ENCODE measurements at places on chromosomes 5 and 9. TPM values are rescaled to one million over a fixed set of nuclear protein-coding genes. Genes with fewer than 3 reads are reported as not detected.

DNA sequence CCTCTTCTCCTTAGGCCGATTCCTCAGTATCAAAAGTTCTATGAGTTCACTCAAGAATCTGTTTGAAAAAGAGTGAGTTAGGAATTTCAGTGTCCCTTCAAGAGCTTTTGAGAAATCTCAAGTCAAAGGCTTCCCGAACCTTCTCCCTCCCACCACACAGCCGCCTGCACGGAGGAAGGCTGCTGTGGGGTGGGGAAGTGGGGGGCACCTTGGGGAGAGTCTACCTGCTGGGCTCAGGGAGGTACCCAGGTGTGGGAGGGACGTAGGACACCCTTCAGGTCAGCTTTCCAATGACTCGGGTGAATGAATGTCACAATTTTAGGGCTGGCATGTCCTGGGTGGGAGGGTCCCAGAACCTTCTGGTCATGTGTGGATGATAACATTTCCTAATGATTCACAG is 17.5 kb downstream of the CXCL14 start:
- no peak for DNase-seq

DNA sequence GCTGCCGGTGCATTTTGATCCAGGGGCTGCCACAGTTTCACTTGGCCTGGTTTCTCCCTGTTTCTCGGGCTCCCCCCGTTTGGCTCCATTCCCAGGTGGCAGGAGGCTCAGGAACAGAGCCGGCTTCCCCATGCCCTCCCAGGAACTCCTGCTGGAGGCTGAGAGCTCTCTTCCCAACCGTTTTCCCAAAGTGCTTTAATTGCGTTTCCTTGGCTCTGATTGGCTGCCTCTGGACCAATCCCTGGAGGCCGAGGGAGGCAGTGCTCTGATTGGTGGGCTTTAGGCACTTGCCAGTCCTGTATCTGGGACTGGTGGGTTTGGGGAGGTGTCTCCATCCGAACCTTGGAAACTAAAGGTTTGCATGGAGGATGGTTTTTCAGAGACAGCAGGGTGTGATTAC is 4.9 kb downstream of the TSPAN17 start:
- DNase-seq, result no peak

DNA sequence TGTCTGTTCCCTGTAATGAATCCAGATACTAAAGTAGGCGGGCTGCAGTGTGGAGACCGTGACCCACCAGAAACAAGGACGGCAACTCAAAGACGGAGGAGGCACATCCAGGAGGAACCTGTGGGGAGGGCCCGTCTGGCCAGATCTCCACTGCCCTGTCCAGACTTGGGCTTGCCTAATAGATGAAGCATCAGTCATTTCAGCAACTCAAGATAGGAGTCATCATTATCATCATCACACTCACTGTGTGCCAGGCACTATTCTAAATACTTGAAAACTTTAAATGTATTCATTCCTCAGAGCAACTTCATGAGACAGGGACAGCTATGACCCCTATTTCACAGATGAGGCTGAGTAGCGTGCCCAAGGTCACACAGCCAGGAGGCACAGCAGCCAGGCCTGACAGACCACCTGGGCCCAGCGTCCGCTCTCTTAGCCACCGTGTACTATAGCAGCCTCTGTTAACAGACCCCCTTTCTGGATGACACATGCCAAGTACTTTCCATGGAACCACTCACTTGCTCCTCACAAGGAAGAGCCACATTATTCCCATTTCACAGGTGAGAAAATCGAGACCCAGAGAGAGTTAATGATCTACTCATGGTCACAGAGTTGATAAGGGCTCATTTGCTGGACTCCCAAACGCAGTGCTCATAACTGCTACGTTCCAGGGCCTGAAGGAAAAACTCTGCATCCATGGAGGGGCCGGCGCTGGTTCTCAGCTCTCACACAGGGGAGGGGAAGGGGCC is 4.9 kb upstream of the IL4 start:
- no peak for DNase-seq

Gene SPRY4
- 0.20 TPM for total RNA-seq

Gene CNTFR
- not detected for total RNA-seq

- DNase-seq, result no peak
Measured at GRCh38 chr5:68240771-68241170, 25.2 kb downstream of the PIK3R1 start.

Gene DMRTA1
- not detected for total RNA-seq

Gene NCS1
- total RNA-seq, result 1.5 TPM

DNA sequence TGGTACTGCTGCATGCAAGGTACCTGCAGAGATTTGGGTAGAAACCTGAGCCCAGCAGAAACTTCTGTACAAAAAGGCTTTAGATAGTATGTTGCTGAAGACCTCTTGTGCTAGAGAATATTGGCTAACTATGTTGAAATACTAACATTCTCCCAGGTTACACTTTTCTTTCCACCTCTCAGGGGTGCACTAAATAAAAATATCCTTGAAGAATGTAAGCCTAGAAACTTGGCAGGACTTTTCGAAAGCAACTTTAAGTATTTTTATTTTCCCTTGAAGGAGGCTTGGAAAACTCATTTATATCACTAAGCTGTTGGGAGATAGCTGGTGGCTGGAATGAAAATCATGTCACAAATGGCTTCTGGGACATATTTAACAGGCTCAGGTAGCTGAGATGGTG is 50.0 kb downstream of the FBXL7 start:
- DNase-seq, result no peak

DNA sequence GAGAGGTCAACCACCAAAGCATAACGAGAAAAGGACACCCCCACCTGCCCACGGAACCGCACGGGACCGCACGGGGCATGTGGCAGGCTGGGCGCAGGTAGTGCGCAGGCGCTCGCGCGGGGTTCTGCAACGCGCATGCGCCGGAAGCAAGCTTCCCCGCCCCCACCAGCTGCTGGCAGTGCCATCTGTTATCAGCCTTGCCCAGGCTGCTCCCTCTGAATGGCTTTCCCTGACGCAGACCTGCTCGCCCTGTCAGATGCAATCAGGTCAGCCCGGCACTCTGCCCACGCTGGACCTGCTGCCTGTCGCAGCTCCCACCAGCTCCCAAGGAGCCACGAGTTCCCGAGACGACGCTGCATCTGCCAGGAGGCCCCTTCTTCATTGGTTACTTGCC is 22.8 kb downstream of the PTCH1 start:
- DNase-seq, result no peak

Gene SH3TC2
- total RNA-seq, result 0.68 TPM

DNA sequence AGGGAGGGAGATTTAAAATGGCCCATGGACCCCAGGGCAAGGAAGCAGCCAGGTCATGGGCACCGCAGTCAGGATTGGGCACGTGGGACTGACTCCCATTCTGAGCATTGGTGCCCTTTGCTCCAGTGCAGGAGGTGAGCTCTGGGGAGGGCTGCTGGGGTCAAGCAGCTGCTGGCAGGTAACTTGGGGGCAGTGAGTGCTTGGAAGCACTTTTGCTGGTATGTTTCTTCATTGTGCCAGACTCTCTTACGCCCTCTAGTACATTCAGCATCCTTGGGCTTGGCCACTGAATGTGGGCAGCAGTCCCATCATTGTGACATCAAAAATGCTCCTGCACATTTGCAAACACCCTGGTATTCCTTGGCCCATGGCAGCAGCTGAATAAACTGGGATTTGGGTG is 32.7 kb downstream of the PRRC2B start:
- no peak for DNase-seq

DNA sequence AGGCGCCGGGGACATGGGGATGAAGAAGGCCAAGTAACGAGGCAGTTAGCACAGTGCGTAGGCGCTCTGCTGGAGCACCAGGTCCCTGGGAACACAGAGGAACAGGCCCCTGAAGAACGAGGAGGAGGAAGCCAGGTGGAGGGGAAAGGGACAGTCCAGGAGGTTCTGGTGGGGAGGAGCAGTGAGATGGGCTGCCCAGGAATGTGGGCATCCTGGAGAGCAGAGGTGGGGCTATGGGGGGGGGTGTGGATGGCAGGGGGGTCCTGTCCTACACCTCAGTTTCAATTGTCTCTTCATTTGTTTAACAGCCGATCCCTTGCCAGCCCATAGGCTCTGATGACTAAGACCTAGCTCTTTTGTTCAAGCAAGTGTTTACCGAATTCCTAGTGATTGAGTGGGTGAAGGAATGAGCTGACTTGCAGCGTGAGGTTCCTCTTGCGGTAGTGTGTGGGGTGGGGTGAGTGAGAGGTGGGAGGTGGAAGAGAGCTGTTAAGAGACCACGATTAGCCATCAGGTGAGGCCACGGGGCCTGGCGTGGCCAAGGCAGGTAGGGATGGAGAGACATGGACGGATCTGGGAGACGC is 8.4 kb upstream of the PHYHD1 start:
- DNase-seq, result no peak

DNA sequence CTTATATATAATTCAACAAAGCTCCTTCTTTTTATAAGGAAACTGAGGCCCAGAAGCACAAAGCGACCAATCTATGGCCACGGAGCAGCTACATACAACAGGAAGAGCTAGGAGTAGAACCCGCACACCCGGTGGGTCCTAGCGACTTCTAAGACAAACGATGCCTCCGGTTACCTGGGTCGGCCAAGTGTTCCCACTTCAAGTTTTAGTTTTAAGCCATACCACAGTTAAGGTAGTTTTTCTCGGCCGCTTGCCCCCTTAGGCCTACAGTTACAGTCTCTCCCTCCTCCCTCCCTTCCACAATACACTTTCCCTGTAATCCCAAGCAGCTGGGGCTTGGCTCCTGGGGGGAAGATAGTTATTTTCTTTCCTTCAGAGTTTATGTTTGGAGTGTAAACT is 533 bp downstream of the SREK1IP1 start:
- no peak for DNase-seq

Gene GRIN1
- not detected for total RNA-seq

- no peak for DNase-seq
Measured at GRCh38 chr5:129630101-129630500, 117.8 kb upstream of the MINAR2 start.

DNA sequence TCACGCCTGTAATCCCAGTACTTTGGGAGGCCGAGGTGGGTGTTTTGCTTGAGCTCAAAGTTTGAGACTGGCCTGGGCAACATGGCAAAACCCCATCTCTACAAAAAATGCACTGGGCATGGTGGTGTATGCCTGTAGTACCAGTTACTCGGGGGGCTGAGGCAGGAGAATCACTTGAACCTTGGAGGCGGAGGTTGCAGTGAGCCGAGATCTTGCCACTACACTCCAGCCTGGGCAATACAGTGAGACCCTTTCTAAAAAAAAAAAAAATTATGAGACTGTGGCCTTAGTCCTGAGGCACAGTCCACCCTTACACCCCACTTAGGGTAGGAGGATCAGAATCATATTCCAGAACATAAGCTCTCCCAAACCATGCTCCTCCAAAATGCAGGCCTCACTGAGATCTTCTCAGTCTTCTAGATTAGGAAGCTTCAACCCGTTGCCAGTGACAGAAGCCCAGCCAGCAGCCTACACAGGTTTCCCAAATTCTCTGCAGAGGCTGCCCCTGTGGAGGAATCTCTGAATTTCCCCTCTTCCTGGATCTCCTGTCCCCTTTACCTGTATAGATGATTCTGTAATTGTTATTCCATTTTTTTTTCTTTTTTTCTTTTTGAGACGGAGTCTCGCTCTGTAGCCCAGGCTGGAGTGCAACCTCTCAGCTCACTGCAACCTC is 77.3 kb downstream of the BASP1 start:
- DNase-seq, result no peak

GRCh38 chr5:127568166-127568565 is 50.7 kb downstream of the PRRC1 start:
- no peak for DNase-seq
